Right ventricle myocardium superior (tissue), 1 donor: ENCODE measurements at places on chromosomes 7 and 10.

GRCh38 chr10:89540420-89540949 is 5.1 kb upstream of the SLC16A12 start:
- no peak for DNase-seq

DNA sequence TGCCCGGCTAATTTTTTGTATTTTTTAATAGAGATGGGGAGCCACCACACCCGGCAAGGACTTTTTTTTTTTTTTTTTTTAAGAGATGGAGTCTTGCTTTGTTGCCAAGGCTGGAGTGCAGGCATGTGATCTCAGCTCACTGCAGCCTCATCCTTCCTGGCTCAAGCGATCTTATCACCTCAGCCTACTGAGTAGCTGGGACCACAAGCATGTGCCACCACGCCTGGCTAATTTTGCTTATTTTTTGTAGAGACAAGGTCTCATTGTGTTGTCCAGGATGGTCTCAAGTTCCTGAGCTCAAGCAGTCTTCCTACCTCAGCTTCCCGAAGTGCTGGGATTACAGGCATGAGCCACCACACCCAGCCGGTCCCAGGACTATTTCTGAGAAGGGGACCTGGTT is 9.3 kb upstream of the MCU start:
- DNase-seq: no peak

- no peak for DNase-seq
Measured at GRCh38 chr10:119461380-119461779, 81.1 kb downstream of the RGS10 start.

- no peak for DNase-seq
Measured at GRCh38 chr7:29557954-29558353, 5.7 kb upstream of the PRR15 start.

- DNase-seq: no peak
Measured at GRCh38 chr7:22572292-22572691, 72.3 kb upstream of the STEAP1B start.

DNA sequence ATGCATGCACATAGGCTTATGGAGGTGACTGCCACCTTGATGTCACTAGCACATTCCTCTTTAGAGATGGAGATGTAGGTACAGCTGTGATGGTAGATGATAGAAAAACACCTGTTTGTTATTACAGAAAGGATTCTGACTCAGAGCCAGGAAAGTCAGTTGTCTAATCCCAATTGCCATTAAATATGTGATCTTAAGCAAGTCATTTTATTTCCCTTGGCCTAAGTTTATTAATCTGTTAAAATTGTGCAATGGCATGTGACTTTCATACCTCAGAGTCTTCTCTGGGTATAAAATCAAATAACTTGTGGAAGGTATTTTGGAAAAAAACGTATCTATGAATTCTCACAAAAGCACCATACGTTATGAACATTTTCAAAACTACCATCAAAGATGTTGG is 123.9 kb upstream of the BET1 start:
- no peak for DNase-seq

DNA sequence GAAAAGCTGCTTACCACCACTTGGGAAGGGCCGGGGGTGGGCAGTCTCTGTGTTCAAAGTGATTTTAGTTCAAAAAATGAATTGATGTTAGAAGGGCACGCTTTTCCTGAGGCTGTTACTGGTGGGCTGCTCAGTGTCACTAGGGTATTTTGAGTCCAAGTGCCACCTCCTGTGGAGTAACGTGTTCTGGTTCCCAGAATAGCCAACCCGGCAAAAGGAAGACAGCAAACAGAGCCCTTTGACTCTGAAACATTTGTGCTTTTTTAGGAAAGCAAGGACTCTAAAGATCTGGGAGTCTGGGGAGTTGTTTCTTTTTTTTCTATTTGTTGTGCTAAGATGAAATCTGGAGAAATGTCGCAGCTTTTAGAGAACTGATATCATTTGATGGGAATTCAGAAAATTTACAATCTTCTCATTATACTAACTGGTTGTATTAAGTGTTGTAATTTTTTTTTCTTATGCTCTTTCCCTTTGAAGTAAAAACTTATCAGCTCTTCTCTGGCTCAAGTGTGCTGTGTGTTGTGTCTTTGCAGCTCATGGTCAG is 66.2 kb downstream of the MKX start:
- DNase-seq: no peak

GRCh38 chr7:12477620-12478019 is 74.0 kb upstream of the VWDE start:
- DNase-seq: no peak

GRCh38 chr7:82598958-82599357 is 155.4 kb upstream of the CACNA2D1 start:
- no peak for DNase-seq

DNA sequence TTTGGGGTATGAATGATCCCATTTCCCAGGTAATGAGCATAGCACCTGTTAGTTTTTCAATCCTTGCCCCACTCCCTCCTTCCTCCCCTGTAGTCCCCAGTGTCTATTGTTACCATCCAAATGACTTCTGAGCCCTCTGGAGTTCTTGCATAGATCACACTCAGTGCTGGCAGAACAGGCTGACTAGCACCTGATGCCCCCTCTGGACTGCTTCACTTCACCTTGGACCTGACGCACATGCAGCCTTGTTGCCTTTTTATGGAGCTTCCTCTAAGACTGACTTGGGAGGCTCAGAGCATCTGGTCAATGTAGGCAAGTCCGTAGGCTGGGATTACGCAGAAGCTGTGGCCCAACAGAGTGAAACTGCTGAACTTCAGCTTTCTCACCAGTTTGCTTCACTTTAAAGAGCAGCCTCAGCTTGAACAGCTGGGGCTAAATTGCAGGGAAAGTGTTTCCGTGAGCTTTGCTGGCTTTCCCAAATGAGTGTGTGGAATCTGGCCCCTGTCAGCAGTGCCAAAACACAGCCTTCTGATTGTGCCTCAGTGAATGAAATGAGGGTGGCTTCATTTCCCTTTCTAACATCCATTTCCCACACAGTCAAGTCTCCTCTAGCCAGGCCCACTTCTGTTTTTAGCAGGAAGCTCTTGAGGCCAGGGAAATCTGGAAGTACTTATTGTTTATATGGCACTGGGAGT is 48.5 kb downstream of the NXPH1 start:
- no peak for DNase-seq

- DNase-seq: no peak
Measured at GRCh38 chr7:92253251-92253650, 7.5 kb downstream of the ANKIB1 start.

DNA sequence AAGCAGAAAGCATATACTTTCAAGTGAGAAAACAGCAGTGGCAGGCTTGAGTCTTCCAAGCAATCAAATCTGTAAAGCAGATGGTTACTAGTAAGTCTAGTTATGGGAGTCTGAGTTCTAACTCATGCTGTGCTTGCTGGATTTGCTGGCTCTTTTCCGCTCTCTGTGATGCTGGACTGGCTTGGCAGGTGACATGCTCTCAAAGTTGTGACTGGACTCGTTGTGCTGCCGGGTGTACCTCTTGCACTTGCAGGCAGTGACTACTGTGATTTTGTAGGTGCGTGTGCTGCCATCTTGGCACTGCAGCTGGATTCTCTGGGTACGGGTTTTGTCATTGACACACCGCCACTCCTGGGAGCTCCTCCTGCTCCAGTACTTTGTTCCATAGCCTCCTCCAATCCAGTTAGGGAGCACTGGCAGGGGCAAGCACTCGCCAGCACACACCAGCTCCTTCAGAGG is 3.1 kb downstream of the SOSTDC1 start:
- DNase-seq: no peak

DNA sequence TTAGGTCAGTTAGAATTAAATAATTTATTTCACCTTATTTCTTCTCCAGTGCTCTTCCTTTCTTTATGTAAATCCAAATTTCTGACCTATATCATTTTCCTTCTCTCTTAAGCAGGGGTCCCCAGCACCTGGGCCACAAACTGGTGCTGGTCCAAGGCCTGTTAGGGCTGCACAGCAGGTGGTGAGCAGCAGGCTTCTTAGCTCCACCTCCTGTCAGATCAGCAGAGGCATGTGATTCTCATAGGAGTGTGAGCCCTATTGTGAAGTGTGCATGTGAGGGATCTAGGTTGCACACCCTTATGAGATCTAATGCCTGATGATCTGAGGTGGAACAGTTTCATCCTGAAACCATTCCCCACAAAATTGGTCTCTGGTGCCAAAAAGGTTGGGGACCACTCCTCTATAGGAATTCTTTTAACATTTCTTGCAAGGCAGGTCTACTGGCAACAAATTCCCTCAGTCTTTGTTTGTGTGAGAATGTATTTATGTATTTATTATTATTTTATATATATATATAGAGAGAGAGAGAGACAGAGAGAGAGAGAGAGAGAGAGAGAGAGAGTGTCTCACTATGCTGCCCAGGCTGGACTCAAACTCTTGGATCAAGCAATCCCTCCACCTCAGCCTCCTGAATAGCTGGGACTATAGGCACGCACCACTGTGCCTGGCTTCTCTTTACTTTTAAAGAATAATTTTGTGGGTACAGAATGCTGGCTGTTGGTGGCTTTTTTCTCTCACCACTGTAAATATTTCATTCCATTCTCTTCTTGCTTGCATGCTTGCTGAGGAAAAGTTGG is 4.3 kb upstream of the ABCC2 start:
- no peak for DNase-seq

DNA sequence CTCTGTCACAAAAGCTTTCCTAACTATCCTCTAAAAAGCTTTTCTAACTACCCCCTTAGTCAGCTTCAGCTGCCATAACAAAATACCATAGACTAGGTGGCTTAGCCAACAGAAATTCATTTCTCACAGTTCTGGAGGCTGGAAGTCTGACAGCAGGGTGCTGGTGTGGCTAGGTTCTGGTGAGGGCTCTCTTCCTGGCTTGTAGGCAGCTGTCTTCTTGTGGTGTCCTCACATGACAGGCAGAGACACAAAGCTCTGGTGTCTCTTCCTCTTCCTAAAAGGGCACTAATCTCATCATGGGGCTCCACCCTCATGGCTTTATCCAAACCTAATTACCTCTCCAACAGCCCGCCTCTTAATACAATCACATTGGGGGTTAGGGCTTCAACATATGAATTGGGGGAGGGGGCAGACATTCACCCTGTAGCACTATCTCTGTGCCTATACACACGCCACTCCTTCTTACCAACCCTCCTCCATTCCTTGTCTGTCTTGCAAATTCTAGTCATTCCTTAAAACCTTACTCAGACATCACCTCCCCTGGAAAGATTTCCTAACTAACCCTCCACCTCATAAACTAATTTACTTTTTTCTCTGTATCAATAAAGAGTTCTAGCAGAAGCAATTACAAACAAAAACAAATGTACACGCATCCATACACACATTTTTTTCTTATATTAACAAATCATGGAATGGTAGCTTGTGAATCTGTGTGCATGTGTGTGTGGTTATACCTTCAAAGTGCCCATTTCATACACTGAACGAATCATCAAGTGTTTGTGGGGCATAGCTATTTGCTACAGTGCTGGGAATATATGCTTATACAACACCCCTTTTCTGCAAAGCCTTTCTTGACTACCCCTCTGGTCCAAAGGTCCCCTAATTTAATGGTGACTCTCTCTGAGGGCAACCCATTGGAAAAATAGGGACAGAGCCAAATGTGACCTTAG is 26.4 kb downstream of the RHOBTB1 start:
- no peak for DNase-seq

DNA sequence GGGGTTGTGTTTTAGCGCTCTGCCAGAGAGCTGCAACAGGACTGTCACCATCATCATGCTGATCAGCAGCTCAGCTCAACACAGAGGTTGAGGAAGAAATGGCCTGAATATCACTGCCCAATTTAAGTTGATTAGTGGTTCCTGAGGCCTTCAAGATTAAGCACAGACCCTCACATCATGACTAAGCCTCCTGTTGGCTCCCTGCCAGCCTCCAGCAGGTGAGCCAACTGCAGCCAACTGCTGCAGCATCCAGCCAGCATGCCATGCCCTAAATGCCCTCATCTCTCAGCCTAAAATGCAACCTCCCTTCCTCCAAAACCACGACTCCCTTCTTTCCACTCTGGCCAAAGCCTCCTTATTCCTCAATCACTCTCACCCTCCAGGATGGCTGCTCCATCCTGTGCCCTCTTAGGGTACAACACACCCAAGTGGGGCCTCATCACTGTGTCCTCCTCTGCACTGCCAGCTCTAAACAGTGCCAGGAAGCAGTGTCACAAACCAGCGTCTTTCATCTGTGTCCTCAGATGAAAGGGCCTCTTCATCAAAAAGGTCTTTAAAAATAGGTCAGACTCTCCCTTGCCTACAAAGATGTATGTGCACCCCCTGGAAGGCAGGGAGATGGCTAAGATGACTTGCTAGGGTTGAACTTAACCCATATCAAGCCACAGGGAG is 259.3 kb downstream of the ZEB1 start:
- no peak for DNase-seq

DNA sequence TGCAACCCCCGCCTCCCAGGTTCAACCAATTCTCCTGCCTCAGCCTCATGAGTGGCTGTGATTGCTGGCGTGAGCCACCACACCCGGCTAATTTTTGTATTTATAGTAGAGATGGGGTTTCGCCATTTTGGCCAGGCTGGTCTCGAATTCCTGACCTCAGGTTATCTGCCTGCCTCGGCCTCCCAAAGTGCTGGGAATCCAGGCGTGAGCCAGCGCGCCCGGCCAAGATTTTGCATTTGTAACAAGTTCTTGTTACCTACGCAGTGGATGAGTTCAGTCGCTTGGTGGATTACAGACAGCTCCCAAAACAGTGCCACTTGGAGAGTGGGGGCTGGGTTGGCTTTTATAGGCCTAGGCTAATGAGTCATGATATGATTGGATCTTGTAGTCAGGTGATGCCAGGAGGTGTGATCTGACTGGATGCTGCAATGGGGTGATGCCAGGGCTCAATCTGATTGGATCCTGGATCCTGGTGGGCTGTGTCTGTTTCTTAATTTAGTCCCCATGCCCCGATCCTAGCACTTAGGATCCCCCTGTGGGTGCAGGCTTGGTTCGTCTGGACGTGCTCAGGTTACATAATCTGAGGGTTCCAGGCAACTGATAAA is 20.3 kb downstream of the SBDS start:
- DNase-seq: no peak

GRCh38 chr10:298033-298432 is 162.8 kb downstream of the ZMYND11 start:
- DNase-seq: no peak

- no peak for DNase-seq
Measured at GRCh38 chr7:51666751-51667150, 350.1 kb upstream of the COBL start.

DNA sequence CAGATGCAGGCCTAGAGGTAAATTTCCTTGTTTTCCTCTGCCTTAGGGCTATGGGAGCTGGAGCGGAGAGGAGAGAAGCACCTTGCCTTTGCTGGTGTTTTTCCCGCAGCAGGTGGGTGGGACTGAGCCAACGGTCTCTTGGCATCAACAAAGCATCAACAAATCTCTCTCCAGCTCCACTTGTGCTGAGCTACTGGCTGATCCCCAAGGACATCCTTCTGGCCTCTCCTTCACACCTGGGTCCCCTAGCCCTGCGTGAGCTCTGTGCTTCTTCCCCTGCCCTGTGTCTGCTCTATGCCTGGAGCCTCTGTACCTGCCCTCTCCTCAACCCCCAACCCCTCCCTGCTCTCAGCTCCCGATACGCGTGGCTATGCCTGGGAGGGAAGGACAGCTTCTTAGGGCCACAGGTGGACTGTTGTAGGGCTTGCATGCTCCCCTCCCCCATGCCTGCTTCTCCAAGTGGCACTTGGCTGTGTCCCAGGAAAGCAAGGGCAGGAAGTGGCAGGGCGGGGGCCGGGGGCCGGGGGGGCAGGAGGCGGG is 3.2 kb upstream of the CLDN4 start:
- no peak for DNase-seq
